GM10248 (cell line): ENCODE measurements at places on chromosomes 7 and 10.

GRCh38 chr10:95445223-95445836 lies 115.8 kb downstream of the SORBS1 start:
- DNase-seq, result no peak

DNA sequence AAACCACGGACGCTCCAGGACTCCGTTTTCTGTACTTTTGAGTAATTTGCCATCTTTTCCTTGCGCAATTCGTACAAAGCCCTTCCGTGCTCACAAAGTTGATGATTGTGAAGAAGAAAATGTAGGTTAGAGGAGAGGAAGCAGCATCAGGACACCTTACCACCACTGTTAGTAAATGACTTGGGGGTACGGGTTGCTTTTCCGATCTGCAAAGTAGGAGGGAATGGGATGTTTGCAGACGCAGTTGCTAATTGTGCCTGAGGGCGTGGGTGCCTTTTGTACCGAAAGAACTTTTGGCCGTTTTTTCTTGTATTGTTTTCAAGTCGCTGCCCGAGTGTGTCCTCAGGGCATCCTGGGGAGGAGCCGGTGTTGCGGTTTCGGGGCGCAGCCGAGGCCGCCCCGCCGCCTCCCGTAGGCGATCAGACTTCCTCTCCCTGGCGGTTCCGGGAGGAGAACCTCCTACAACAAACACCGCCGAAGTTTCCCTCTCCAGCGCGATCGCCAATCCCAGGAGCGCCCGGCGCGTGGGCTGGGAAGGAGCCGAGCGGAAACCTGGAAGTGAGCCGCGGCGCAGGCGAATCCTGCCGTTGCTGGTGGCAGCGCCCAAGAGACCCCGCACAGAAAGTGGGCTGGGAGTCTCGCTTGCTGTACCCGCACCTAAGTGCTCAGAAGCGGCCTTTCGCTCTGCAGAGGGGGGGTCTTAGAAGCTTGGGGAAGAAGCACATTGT lies 1.0 kb downstream of the PRR15 start:
- DNase-seq, result no peak

DNA sequence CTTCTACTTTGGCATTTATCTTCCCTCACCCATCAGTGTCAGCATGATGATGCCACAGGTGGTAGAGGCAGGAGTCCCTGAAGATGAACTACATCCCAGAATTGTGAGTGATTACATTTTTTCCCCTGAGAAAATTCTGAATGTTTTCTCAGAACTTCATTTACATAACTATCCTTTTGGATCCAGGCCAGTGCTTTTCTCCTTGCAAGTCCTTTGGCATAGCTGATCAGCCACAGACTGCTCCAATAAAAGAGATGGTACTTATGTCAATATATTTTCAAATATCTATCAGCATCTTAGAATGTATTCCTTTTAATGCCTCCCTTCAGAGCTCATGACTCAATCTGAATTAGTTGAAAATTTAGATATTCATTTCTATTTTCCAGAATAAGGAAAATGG lies 135.5 kb downstream of the IQUB start:
- DNase-seq, result no peak

DNA sequence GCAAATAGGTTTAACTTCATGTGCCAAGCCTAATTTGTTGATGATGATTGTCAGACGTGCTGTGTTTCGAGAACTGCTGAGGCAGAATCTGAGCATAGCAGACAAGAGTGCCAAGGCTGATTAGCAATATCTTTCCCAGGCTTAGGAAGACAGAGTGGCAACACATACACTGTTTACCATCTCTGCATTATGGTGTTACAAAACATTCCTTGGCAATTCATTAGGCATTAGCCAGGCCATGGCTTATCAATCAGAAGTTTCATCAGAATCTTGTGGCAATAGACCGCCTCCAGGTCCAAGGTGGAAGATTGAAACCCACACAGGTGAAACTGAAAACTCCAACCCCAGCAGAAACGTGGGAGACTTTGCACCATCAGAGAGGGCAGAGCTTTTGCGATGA lies 148.5 kb downstream of the AOAH start:
- DNase-seq, result no peak

- DNase-seq, result no peak
These were observed 202.8 kb upstream of the CXCL12 start for GRCh38 chr10:44587488-44588318.

DNA sequence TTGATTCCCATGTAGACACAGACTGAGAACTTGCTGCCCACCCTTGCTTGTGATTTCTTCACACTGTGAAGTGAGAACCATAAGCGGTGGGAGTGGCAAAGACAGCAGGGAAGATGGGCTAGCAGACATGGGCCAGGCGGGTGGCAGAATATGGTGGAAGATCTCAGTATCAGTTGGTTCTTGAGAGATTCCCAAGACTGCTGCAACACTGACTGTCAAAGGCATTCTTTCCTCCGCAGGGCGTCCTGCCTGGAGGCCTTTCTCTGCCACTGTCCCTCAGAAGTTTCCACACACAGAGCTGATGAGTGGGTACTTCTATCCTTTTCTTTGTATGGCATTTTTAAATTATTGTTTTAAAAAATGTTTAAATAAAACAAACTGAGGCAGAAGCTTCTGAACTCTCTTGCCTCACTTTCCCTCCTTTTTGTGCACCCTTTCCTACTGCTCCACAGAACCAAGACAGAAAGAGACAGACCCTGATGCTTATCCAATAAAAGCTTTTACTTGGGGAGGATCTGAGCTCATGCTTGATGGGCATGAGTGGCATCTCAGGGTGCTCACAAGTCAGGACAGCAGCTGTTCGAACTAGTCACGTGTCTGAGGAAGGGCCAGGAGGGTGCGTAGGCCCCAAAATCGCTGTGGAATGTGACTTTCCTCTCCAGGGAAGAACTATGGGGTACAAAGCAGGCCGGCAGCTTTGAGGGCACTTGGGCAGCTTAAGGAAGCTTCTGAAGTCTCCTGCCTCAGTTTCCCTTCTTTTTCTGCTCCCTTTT lies 104.7 kb upstream of the PCGF5 start:
- no peak for DNase-seq

DNA sequence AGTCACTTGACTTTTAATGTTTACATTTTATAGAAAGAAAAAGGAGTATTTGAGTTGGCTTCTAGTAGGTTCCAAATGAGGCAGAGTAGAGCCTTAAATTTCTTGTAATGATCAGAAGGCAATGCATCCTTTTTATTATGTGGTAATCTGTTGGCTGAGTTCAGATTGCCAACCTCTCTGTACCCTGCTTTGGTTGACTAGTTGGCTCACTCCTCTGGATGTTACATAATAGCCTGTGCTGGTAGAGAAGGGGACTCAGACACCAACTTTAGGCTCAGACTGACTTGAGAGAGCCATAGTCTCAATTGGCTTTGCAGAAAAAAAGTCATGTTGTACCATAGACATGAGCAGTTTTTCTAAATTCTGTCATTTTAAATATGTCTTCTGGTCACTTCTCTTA lies 46.8 kb upstream of the GLCCI1 start:
- no peak for DNase-seq

DNA sequence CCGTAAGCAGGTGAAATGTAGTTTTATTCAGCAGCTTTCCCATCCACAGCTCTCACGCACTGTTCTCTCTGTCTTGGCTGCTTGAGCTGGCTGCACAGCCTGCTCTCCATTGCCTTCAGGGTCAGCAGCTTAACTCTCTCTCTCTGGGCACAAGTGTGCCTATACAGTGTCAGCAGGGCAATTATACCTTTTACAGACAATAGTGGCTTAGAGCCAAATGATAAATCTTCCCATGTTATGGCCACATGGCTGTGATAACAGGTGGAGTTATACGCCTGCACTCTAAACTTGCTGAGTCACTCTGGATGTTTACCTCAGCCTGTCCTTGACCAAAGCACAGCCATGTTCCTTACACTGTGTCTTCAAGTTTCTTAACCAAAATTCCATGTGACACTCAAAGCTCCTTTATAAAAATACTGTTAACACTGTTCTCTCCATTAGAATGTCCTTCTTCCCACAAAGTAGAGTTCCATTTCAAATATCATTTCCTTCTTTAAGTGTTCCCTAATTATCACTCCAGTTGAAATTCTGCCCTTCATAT lies 6.1 kb downstream of the RNF133 start:
- DNase-seq, result no peak
